ENCODE measurements at places on chromosomes 2 and 18.

GRCh38 chr2:196492946-196493345 lies 146.6 kb upstream of the CCDC150 start:
- DNase-seq = no peak

DNA sequence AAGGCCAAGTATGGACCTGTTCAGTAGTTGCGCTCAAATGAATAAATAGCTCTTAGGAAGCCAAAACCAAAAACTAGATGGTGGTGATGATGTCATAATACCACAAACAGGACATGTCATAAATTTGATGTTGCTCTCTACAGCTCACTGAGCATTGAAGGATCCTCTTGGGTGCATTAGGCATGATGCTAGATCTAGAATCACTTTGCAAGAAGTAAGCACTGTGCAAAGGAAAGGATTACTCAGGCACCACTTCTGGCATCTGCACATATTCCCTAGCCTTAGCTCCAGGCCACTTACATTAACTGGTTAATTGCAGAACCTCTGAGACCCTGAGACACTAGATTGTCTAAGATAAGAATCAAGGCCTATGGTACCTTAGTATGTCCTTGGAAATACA lies 58.0 kb downstream of the LRRTM1 start:
- no peak for DNase-seq

- DNase-seq = no peak
Observed at GRCh38 chr2:207478572-207478971, 51.2 kb upstream of the CREB1 start.

- no peak for DNase-seq
Observed at GRCh38 chr2:1891971-1892486, 147.7 kb upstream of the PXDN start.

- DNase-seq = no peak
Observed at GRCh38 chr2:27973592-27973991, 83.1 kb downstream of the BABAM2 start.
